ENCODE measurements at places on chromosomes 12 and 14.

DNA sequence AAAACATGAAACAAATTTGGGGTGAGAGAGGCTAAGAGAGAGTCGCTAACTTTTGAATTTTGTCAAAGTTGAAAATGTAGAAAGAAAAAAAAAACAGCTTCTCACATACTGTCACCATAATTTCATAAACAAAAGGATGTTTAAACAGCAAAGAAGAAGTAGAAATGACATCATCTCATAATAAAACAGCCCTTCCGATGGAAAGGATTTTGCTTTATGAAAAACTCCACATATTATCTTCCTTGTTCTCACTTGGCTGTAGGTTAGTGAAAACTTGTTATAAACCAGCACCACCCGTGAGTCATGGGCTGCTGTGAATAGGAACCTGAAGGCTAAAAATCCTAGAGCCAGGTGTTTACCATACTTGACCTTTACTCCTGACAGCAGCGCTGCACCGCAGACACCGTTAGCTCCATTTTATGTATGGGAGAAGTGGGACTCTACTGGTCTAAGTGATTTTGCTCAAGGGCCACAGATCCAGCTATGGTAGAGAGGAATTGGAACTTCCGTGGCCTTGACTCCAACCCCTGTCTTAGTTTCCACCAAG lies 63.0 kb upstream of the VRK1 start:
- no peak for DNase-seq

- no peak for DNase-seq
Observed at GRCh38 chr12:49705479-49706134, 1.6 kb downstream of the FMNL3 start.

DNA sequence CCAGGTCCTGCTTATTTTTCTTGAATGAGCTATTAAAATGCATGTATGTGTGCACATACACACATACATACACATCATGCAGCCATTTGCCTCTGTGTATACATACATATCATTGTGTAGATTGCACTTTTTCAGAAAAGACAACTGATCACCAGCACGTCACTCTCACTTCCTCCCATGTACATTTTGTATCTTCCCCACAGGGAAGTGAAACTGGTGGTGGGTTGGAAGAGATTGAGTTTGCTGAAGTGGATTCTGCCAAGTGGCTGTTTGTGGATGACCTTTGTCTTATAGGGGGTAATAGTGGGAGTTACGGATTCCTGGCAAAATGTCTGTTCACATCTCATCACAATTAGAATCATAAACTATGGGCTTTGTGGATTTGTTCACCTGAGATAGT lies 448.6 kb downstream of the RAD51B start:
- no peak for DNase-seq

- DNase-seq = no peak
Observed at GRCh38 chr14:81480741-81481140, 52.9 kb downstream of the SEL1L start.

DNA sequence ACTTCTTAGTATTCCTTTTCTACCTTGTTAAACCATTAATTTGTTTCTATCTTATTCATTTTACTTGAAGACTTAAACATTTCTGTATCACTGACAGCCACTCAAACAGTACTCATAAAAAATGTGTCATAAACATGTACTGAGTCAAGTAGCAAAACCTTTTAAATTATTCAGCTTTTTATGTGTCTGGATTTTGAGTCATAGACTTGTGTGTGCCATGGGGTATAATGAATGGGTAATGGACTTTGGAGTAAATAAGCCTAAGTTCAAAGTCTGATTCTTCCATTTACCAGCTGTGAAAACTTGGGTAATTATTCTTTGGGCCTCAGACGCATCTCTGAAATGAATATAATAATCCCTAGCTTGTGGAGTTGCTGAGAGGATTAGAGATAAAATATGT lies 199.0 kb downstream of the RAD51B start:
- no peak for DNase-seq

GRCh38 chr14:88825078-88825458 lies 617 bp downstream of the TTC8 start:
- DNase-seq = no peak

- DNase-seq = no peak
Observed at GRCh38 chr12:7645395-7646177, 20.1 kb downstream of the APOBEC1 start.

GRCh38 chr14:31405599-31406232 lies 14.6 kb downstream of the HEATR5A start:
- no peak for DNase-seq

- DNase-seq = no peak
Observed at GRCh38 chr12:32257695-32258496, 141.5 kb upstream of the FGD4 start.

DNA sequence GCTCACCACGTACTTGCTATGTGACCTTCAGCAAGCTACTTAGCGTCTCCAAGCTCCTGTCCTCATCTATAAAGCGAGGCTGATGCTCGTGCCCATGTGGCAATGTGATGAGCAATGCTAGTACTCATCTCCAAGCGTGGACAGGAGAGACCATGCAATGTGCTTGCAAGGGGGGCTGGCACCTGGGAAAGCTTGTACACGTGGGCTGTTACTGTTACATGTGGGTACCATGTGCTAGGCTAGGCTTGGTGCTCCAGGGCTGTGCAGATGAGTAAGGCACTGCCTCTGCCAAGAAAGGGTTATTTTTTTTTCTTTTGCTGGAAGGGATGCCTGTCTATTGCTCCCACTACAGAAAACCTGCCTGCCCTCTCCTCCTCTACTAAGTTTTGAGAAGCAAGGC lies 46.6 kb downstream of the TSPAN11 start:
- DNase-seq = no peak

DNA sequence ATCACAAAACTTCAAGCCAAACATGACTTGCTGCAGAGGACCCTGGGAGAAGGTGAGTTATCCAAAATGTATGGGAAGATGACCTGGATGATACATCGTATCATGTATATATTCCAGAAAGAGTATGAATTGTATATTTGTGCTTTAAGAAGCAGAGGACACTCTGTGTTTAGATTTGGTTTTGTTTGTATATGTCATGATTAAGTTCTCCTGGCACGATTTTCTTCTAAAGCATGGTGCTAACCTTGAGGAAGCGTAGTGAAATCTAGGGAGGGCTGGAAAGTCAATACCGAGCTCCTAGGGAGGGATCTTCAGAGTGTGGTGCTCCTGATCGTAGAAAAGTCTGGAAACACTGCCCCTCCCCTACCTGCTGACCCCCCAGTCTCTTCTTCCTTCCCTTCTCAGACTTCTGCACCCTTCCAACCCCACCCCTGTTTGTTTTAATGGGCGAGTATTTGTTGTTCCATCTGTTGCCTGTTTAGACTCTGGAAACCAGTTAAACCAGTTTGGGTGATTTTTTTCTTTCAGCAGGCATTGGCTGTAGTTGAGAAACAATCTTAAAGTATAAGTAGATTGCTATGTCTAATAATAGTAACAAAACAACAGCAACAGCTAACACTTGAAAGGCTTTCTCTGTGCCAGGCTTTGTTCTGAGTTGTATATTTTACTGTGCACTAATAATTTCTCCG lies 141.6 kb downstream of the KICS2 start:
- DNase-seq = no peak

- DNase-seq = no peak
Observed at GRCh38 chr14:103033681-103034096, 23.7 kb downstream of the CDC42BPB start.

DNA sequence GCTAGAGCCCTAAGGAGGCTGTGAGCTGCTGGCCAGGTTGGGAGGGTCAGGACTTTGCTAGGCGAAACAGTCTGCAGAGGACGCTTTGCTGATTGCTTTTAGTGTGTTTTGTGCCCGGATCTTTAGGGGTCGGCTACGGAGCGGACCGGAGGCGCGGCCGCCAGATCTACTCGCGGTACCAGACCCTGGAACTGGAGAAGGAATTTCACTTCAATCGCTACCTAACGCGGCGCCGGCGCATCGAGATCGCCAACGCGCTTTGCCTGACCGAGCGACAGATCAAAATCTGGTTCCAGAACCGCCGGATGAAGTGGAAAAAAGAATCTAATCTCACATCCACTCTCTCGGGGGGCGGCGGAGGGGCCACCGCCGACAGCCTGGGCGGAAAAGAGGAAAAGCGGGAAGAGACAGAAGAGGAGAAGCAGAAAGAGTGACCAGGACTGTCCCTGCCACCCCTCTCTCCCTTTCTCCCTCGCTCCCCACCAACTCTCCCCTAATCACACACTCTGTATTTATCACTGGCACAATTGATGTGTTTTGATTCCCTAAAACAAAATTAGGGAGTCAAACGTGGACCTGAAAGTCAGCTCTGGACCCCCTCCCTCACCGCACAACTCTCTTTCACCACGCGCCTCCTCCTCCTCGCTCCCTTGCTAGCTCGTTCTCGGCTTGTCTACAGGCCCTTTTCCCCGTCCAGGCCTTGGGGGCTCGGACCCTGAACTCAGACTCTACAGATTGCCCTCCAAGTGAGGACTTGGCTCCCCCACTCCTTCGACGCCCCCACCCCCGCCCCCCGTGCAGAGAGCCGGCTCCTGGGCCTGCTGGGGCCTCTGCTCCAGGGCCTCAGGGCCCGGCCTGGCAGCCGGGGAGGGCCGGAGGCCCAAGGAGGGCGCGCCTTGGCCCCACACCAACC lies 1.5 kb downstream of the HOXC6 start:
- DNase-seq = no peak

DNA sequence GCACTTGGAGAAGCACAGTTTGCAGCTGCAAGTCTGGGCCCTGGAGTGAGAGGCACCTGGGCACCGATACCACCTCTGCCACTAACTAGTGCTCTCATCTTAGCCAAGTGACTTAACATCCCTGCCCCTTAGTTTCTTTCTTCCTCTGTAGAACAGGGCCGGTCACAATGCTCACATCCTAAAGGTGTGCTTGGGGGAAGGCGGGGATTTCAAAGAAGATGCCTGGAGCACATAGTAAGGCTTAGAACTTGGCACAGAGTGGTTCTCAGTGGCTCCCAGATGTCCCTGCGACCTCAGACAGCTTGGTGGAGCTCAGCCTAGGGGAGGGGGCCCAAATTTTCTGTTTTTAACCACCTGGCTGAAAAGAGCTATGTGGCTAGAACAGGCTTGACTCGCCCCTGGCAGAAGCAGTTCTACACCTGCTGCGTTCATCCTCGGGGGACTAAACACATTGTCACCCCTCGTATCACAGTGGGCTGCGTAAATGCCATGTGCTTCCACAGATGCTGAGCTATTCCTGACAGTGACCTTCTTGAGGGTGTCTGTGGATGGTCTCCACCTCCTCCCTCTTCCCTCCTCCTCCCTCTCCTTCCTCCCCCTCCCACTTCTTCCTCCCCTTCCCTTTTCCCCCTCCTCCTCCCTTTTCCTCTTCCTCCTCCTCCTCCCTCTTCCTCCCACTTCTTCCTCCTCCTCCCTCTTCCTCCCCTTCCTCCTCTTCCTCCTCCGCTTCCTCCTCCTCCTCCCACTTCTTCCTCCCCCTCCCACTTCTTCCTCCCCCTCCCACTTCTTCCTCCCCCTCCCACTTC lies 112.1 kb downstream of the PHETA1 start:
- DNase-seq = no peak

DNA sequence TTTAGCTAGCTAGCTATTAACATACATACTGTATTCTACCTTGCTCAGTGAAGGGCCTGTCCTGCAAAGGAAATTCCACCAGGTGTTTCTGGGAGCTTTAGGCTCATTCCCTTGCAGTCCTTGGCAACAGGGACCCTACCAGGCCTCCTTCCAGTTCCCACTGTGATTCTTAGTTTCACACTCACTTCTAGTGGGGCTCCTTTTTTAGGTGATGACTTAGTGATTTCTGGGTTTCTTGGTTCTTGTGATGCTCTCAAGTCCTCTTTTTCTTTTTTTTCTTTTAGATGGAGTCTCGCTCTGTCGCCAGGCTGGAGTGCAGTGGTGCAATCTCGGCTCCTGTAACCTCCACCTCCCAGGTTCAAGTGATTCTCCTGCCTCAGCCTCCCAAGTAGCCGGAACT lies 10.4 kb upstream of the STRN3 start:
- DNase-seq = no peak

- DNase-seq = no peak
Observed at GRCh38 chr14:103393676-103394626, 8.7 kb downstream of the MARK3 start.

GRCh38 chr14:99679543-99679942 lies 4.6 kb upstream of the CYP46A1 start:
- no peak for DNase-seq

DNA sequence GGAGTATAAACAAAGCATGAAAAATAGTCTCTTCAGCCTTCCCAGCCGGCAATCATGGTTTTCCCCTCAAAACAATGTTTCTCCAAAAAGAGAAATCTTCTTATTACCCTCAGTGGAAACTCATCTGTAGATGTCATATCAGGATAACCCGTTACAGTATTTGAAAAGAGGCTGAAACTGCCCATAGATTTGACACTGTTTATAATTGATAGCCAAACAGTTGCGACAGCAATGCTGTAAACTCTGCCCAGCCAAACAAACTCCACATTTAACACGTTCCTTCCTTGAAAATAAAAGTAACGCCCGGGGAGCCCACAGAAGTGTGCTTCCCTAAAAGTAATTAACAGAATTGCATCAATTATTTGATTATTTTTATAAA lies 201.3 kb upstream of the FOXN3 start:
- DNase-seq = no peak

DNA sequence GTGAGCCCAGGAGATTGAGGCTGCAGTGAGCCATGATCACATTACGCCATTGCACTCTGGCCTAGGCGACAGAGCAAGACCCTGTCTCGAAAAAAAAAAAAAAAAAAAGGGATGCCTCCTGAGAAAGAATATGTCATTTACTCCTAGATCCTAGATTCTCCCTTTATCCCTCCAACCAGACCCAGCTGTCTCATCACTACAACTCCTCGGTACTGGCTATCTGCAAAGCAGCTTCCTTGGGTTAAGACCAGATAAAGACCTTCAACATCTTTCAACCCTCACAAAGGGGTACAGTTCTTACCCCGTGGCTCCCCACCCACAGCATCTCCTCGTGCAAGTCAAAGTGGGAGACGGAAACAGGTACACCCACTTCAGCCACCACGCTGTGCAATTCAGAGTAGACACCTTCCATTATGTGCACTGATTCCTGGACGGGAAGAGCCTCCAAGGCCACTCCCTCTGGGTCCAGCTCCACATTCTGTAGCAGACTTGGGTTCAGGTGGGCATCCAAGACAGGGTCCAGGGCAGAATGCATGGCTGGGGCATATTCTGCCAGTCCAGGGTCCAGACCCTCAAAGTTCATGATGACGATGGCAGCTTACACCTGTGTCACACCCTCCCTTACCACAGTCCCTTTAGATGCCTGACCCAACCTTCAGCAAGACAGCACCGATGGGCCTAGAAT lies 1.1 kb downstream of the PAN2 start:
- DNase-seq = no peak

DNA sequence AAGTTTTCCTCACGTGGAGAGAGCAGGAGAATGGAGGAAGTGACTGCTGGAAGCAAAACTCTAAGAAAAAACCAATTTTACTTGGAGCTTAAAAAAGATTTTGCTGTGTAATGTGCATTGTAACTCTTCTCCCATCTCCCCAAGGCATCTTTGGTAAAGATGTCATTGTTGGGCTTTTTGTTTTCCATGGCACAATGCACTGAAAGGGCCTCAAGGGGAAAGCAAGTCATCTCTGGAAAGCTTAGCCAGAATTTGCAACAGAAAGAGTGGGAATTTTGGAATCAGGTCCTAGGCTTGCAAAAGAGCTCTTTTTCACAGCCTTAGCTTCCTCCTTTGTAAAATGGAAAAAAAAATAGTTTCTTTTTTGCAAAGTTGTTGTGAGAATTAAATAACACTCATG lies 7.9 kb upstream of the PPM1A start:
- no peak for DNase-seq

GRCh38 chr12:526089-526488 lies 66.3 kb downstream of the B4GALNT3 start:
- no peak for DNase-seq
